ENCODE measurements at places on chromosomes 12 and 14. TPM values are rescaled to one million over a fixed set of nuclear protein-coding genes. Genes with fewer than 3 reads are reported as not detected.

- no peaks in the 10 kb centered on the region for H3K36me3 ChIP-seq
- no peak for DNase-seq
- no peaks in the 10 kb centered on the region for H3K27me3 ChIP-seq
- H3K27ac ChIP-seq, result no peak overlapping the region
These were observed 142.5 kb downstream of the EFCAB11 start for GRCh38 chr14:89811954-89812575.

GRCh38 chr14:77498984-77499527 lies 440 bp upstream of the ISM2 start:
- H3K4me3 ChIP-seq, result no peak overlapping the region
- H3K36me3 ChIP-seq, result no peaks in the 10 kb centered on the region
- no peak overlapping the region for H3K27ac ChIP-seq
- no peak for DNase-seq
- no peaks in the 10 kb centered on the region for H3K4me1 ChIP-seq

DNA sequence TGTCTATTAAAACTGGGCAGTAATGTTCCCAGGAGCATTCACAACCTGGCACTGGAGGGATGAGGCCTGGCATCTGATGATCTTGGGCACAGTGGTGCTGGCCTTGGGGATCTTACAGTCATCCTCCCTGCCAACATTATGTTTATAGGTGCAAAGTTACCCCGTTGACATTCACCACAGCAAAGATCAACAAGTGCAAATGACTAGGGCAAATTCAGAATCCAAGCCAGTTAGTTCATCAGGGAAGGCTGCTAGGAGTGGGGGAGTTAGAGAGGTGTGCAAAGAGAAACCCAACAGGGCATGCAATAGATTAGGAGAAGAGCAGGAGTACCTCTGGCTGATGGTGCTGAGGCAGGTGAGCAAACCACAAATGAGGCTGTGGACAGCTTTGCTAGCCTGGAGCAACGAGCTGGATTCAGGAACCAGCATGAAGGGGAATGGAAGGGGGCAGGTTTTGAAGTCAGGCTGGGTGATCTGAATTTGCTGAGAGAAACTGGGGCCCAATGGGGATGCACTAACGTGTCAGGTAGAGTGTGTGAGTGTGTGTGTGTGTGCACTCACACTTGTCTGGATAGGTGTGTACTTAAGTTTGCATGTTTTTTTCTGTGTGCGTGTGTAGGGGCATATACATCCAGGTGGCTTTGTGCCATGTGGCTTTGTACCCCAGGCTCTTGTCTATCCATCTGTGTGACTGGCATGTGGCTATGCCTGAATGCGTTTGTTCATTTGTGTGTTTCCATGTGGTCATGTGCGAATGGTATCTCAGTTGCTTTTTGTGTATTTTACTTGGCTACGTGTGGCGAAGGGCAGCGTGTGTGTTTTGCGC lies 1.6 kb downstream of the CISTR start:
- H3K36me3 ChIP-seq, result no peaks in the 10 kb centered on the region
- no peak overlapping the region for H3K4me3 ChIP-seq
- no peak overlapping the region for H3K27ac ChIP-seq
- no peak for DNase-seq

GRCh38 chr14:105358140-105358846 lies 40.0 kb upstream of the TEX22 start:
- H3K27ac ChIP-seq, result no peak overlapping the region
- H3K27me3 ChIP-seq, result no peaks in the 10 kb centered on the region
- H3K4me3 ChIP-seq, result no peak overlapping the region
- no peak for DNase-seq
- H3K4me1 ChIP-seq, result no peaks in the 10 kb centered on the region

DNA sequence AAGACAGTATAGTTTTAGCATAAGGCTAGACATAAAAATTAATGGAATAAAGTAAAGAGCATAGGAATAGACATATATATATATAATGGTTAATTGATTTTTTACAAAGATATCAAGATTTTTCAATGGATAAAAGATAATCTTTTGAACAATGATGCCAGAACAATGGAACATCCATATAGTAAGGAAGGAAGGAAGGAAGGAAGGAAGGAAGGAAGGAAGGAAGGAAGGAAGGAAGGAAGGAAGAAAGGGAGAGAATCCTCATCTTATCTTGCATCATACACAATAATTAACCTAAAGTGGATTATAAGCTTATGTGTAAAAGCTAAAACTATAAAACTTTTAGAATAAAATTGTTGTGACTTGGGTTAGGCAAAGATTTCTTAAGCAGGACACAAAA lies 9.8 kb upstream of the NELL2 start:
- no peaks in the 10 kb centered on the region for H3K27me3 ChIP-seq
- H3K27ac ChIP-seq, result no peak overlapping the region
- no peak for DNase-seq
- H3K4me1 ChIP-seq, result no peaks in the 10 kb centered on the region
- H3K4me3 ChIP-seq, result no peak overlapping the region

DNA sequence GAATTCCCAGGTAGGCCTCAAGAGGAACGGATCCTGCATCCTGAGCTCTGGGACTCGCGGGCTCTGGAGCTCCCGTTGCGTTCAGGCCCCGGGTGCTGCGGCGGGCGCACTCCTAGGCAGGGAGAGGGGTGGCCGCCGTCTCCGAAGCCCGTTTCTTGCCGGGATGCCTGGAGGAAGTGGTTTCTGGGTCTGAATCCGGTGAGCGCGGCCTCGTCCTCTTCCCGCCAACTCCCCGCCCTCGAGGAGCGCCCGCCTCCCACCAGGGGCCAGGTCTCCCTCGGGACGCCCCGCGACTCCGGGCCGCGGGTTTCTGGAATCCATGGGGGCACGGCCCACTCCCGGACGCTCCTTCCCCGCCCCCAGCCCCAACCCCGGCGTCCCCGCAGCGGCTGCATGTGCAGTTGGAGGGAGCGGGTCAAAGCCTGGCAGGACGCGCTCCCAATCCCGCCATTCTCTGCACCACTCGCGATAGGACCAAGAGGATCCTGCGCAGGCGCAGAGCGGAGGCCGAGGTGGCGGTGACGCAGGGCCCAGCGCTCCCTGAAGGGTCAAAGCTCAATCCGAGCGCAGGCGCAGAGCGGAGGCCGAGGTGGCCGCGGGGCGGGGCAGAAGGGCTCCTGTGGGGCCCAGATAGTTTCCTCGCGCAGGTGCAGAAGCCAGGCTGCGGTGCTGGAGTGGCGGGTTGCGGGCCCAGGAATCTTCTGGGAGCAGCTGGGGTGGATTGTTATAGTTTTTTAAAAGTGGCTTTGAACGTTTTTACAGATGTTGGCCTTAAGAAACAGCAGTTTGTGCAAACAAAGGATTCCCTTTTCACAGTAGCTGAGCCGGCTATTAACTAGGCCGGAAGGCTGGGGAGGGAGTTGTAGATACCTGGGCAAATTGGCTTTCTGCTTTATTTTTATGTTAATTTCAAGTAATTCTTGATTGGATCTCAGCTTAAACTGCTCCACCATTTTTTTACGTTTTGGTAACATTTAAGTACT lies 796.4 kb downstream of the AACS start:
- no peaks in the 10 kb centered on the region for H3K36me3 ChIP-seq
- H3K27me3 ChIP-seq, result no peaks in the 10 kb centered on the region
- no peak for DNase-seq

DNA sequence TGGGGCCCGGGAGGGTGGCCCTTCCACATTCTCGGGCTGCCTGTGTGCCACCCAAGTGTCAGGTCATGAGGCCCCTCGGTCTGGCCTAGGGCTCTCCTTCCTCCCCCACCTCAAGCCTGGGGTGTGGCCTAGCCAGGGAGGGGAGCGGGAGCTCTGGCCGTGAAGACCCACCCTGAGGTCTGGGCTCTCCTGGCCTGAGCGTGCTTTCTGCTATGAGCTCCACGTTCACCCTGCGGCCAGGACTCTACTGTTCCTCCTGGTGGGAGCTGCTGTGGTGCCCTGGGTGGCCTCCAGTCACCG lies 12.0 kb downstream of the PACS2 start:
- no peaks in the 10 kb centered on the region for H3K36me3 ChIP-seq
- no peaks in the 10 kb centered on the region for H3K4me1 ChIP-seq
- H3K4me3 ChIP-seq, result no peak overlapping the region
- no peaks in the 10 kb centered on the region for H3K27me3 ChIP-seq
- H3K27ac ChIP-seq, result no peak overlapping the region

- H3K36me3 ChIP-seq, result no peaks in the 10 kb centered on the region
- no peak for DNase-seq
- H3K27me3 ChIP-seq, result peaks cover 86% of the 10 kb centered on the region
These were observed 352.2 kb downstream of the TMEM121 start for GRCh38 chr14:105878554-105878953.

- no peaks in the 10 kb centered on the region for H3K36me3 ChIP-seq
- H3K27me3 ChIP-seq, result no peaks in the 10 kb centered on the region
- DNase-seq, result no peak
These were observed 98.2 kb downstream of the RAD52 start for GRCh38 chr12:851343-851742.

DNA sequence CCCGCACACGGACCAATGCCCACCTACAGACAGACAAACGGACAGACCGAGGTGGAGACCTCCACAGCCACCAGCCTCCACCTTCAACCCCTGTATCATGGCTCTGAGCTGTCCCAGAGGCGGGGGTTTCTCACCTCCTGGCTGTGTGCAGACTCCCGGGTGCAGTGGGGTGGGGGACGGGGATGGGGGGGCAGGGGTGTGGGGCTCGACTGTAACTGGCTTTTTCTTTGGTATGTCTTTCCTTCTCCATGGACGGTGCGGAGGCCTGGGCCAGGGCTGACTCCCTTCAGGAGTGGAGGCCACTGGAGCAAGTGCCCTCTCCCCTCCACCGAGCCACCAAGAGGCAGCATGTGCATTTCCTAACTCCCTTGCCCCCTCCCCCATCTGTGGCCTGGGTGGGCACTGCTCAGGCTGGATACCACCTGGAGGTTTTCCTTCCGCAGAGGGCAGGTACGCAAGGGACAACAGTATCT lies 122.6 kb downstream of the ESRRB start:
- H3K4me1 ChIP-seq, result no peaks in the 10 kb centered on the region
- no peak overlapping the region for H3K4me3 ChIP-seq
- no peak overlapping the region for H3K27ac ChIP-seq

Gene USP15
- 25.8 TPM for total RNA-seq

Gene PIK3C2G
- 1.4 TPM for total RNA-seq

Gene B4GALNT3
- 8.0 TPM for total RNA-seq

Gene NPFF
- total RNA-seq, result not detected

All from PC-9 (cell line).